ENCODE measurements at places on chromosomes 16 and 17.

DNA sequence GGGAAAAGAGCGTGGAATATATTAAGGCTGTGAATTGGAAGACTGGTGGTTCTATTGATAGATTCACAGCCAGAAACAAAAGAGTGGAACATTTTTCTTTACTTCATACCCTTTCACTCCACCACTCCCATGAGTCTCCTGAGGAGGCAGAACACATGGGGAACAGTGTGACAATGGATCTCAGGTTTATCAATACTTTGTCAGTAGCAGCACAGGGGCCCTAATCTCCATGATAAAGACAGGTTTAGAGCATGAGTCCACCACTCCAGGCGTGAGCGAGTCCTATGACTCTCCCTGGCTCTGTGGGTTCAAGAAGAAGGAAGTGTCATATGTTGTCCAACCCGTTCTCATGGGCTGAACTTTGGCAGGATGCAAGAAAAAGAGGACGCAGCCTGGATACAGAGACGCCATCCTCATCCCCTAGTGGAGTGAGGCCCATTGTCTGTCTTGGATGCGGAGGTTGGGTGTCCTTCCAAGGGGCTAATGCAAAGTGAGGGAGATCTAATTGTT is 361.2 kb downstream of the TMEM114 start:
- no peaks in the 10 kb centered on the region for H3K36me3 ChIP-seq
- H3K4me1 ChIP-seq = no peaks in the 10 kb centered on the region
- no peak for DNase-seq
- no peaks in the 10 kb centered on the region for H3K27me3 ChIP-seq
- no peak overlapping the region for H3K27ac ChIP-seq

DNA sequence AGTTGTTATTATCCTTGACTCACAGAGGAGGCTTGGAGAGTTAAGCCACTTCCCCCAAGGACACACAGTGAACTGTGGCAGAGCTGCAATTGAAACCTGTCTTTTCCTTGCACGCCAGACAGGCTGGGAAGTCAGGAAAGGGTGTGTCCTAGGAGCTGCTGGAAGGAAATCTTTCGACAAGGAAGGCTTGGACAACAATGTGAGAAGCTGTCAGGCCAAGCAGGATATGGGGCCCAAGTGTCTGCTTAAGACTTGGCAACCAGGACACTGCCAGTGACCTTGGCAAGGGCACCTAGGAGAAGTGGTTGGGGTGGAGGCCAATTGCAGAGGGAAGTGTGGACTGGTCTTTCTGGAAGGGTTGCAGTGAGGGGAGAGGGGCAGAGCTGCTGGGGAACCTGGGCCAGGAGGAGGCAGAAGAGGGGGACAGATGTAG is 2.1 kb upstream of the CAMKK1 start:
- H3K27me3 ChIP-seq = no peaks in the 10 kb centered on the region
- H3K4me3 ChIP-seq = no peak overlapping the region
- DNase-seq = no peak
- no peak overlapping the region for H3K27ac ChIP-seq
- peaks cover 6% of the 10 kb centered on the region for H3K36me3 ChIP-seq

DNA sequence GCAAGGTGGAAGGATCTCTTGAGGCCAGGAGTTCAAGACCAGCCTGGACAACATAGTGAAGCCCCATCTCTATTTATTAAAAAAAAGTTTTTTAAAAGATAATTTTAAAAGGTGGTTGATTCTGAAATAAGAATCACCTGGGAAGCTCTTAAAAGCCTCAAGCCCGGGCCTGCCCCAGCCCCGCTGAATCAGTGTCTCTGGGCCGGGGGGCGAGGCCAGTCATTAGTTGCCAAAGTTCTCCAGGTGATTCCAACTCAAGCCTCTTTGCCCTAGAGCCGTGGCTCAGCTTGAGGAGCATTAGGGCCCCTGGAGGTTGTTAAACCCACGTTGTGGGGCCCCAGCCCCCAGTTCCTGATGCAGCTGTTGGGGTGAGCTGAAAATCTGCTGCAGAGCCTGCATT is 24.6 kb downstream of the JPH3 start:
- H3K4me3 ChIP-seq = no peak overlapping the region
- DNase-seq = no peak
- H3K4me1 ChIP-seq = peaks cover 7% of the 10 kb centered on the region
- H3K27me3 ChIP-seq = peaks cover 11% of the 10 kb centered on the region
- H3K27ac ChIP-seq = no peak overlapping the region
- H3K36me3 ChIP-seq = no peaks in the 10 kb centered on the region

DNA sequence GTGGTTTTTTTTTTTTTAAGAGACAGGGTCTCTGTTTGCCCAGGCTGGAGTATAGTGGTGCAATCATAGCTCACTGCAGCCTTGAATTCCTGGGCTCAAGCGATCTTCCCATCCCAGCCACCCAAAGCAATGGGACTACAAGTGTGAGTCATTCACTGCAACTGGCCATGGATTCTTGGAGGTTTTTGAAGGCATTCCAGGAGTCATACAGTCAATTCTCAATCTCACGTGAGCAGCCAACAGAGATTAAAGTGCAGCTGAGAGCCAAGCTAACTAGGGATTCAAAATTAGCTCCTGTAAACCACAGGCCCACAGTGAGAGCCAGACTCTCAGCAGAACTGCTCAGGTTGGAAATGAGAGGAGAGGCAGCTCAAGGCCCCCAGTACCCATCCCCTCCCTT is 30.2 kb downstream of the XPO6 start:
- peaks cover 55% of the 10 kb centered on the region for H3K4me1 ChIP-seq
- H3K4me3 ChIP-seq = no peak overlapping the region
- no peaks in the 10 kb centered on the region for H3K27me3 ChIP-seq
- peaks cover 63% of the 10 kb centered on the region for H3K36me3 ChIP-seq

DNA sequence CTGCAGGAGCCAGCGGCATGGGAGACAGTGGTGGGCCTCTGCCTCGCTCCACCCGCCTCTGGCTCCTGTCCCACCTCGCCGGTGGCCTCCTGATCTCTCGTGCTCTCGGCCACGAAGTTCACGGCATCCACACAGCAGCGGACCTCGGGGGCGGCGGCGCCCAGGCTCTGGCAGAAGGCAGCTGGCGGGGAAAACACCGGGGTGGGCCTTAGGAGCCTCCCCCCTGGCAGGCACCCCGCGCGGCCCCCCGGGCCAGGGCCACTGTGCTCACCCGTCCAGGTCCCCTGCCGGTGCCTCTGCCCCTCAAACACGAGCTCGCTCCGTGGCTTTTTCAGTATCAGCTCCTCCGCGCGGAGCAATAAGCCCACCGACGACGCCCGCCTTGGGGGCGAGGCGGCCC is 409 bp upstream of the C17orf107 start:
- H3K36me3 ChIP-seq = peaks cover 32% of the 10 kb centered on the region
- no peaks in the 10 kb centered on the region for H3K4me1 ChIP-seq
- H3K27ac ChIP-seq = no peak overlapping the region
- no peaks in the 10 kb centered on the region for H3K27me3 ChIP-seq

DNA sequence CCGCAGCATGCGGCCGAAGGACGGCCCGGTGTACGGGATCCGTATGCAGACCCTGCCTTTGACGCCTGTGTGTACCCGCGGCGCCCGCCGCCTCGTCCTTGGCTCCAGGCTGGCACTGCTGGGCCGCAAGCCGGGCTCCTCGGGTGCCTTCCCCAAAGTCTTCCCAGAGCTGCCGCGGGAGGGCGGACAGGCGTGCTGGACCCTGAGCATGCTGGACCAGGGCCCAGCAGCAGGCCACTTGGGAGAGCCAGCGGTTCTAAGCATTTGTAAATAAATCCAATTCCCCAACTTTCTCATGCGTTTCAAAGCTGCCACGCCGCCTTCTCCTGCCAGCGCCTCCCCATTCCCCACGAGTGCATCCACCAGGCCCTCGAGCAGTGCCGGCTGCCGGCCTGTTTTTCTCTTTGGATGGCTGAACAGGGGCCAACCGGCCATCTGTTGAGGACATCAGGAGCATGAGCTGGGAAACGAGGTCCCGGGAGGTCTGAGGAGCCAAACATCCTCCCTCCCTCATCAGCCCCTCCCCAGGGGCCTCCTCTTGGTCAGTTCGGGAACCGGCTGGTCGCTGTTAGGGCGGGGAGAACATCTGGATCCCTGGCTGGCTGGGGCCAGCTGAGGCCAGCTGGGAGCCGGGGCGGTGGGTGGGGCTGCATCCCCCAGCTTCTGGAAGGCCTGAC is 20.5 kb upstream of the PABPN1L start:
- no peaks in the 10 kb centered on the region for H3K4me1 ChIP-seq
- H3K4me3 ChIP-seq = no peak overlapping the region
- H3K27me3 ChIP-seq = no peaks in the 10 kb centered on the region
- no peaks in the 10 kb centered on the region for H3K36me3 ChIP-seq
- no peak overlapping the region for H3K27ac ChIP-seq

- no peaks in the 10 kb centered on the region for H3K27me3 ChIP-seq
- H3K27ac ChIP-seq = no peak overlapping the region
- H3K36me3 ChIP-seq = no peaks in the 10 kb centered on the region
- H3K4me1 ChIP-seq = no peaks in the 10 kb centered on the region
- H3K4me3 ChIP-seq = no peak overlapping the region
Observed at GRCh38 chr17:40878044-40878443, 7.0 kb downstream of the KRT20 start.

DNA sequence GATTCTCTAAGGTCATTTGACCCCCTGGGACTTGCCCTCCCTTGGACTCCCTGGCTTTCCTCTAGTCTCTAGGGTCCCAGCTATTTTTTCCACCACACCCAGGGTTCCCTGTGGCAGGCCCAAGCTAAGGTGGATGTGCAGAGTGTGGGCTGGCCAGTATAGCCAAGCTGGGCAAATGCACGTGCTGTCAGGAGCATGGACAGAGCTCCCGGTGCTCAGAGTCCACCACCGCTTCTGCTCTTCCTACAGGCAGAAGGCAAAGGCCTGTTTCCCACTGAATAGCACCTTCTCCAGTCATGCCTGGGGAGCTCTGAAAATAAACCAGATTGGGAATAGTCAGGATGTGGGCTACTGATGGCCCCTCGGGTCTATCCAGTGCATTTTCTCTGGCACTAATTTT is 53.3 kb downstream of the GNAO1 start:
- peaks cover 79% of the 10 kb centered on the region for H3K4me1 ChIP-seq
- no peak for DNase-seq
- no peaks in the 10 kb centered on the region for H3K36me3 ChIP-seq
- peak overlapping the region; percentile 85 for H3K27ac ChIP-seq
- no peak overlapping the region for H3K4me3 ChIP-seq
- no peaks in the 10 kb centered on the region for H3K27me3 ChIP-seq

DNA sequence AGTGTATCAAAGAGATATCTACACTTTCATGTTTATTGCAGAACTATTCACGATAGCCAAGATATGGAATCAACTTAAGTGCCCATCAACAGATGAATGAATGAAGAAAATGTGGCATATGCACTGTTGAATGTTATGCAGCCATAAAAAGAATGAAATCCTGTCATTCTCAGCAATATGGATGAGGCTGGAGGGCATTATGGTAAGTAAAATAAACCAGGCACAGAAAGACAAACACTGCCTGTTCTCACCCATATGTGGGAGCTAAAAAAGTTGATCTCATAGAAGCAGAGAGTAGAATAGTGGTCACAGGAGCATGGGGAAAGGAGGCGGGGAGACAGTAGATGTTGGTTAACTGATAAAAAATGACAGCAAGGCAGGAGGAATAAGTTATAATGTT is 561.8 kb downstream of the TOX3 start:
- H3K4me1 ChIP-seq = no peaks in the 10 kb centered on the region
- no peak for DNase-seq
- no peaks in the 10 kb centered on the region for H3K36me3 ChIP-seq
- H3K4me3 ChIP-seq = no peak overlapping the region

DNA sequence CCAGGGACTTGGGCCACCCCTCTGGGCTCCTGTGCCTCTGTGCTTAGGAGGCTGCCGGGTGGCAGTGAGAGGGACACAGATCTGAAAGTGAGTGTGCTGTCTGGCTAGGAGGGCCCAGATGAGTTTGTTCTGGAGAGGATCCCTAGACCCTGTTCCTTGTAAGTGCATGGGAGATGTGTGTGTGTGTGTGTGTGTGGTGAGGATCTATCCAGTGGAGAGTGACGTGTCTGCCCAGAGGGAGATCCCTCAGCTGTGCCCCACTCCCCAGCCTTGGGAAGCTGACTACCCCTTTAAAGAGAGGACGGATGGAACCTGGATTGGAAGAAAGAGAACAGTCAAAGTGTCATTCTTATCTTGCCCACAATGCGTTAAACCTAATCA is 25.5 kb upstream of the CDC42EP4 start:
- H3K27me3 ChIP-seq = no peaks in the 10 kb centered on the region
- H3K27ac ChIP-seq = no peak overlapping the region
- peaks cover 51% of the 10 kb centered on the region for H3K4me1 ChIP-seq
- no peaks in the 10 kb centered on the region for H3K36me3 ChIP-seq
- H3K4me3 ChIP-seq = no peak overlapping the region
- no peak for DNase-seq

DNA sequence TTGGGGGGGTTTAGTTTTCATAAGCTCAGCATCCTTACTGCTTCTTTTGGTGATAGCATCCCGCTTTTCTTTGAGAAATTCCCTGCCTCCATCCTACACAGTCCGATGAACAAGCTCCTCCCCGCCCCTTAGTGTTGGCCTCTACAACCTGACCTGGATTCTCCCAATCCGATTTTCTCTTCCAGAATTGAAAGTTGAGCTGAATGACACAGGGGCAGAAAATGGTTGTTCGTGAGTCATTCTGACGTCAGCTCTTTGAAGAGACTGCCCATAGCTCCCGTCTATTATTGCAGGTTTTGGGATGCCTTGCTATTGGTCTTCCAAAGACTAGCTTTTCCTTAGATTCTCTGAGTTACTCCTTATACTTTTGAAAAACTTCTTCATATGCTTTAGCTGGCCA is 279.7 kb downstream of the SLC39A11 start:
- no peak overlapping the region for H3K27ac ChIP-seq
- no peaks in the 10 kb centered on the region for H3K36me3 ChIP-seq
- no peak for DNase-seq
- H3K27me3 ChIP-seq = no peaks in the 10 kb centered on the region
- H3K4me3 ChIP-seq = no peak overlapping the region

DNA sequence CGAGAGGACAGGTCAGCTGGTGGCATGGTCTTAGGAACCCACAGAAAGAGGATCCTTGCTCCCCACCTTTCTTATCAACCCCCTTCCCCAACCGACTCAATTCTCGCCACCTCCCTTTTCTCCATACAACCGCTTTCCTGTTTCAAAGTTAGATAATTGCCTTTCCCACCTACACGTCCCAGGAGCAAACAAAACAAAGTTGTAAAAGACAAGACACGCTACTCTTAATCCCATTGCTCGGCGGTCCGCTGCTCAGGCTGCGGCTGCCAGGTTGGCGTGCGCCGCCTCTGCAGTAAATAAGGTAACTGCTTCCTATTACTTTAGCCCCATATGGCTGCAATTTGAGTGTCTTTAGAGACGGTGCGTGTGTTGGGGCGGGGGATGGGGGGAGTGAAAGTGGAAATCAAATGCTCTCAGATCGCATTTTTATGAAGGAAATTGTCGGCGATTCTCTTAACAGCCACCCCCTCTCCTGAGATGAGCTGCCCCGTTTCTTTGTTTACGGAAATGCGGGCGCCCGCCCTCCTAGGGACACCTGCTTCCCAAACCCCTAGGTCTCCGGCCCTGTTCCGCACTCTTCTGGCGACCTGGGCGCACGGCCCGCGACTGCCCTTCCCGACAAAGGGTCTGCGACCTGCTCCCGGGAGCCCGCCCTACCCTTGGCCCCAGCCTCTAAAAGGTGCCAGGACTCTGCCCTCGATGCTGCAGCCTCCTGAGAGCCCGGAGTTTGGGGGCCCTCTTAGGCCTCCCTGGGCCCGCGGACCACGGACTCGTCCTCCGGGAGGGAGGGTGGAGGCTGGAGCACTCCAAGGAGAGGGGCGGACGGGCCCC is 3.7 kb upstream of the CBX8 start:
- H3K36me3 ChIP-seq = peaks cover 11% of the 10 kb centered on the region
- H3K4me1 ChIP-seq = peaks cover 62% of the 10 kb centered on the region
- DNase-seq = no peak
- no peak overlapping the region for H3K4me3 ChIP-seq
- H3K27ac ChIP-seq = no peak overlapping the region
